ENCODE measurements at places on chromosomes 5 and 9.
A peak's percentile ranks its signal among the peaks of the same experiment; 100 is the strongest.

- DNase-seq, result no peak
Observed at GRCh38 chr9:121620777-121621449, 30.5 kb upstream of the DAB2IP start.

- DNase-seq, result no peak
Observed at GRCh38 chr9:108434502-108434901, 421.3 kb downstream of the ACTL7B start.

DNA sequence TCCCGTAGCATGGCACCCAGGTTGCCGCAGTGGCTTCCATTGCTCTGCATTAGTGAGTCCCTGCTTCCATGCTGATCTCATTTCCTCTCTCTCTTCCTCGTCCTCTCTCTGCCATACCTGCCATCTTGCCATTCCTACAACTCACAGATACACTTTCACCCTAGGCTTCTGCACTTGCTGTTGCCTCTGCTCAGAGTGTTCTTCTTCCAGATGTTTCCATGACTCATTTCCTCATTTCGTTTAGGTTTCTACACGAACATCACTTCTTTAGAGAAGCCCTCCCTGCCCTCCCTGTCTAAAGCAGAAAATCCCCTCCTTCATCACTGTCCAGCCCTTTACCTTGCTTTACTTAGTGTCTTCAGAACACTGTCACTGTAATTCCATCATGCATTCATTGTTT, 115.2 kb upstream of the WWC1 start:
- DNase-seq, result no peak

- DNase-seq, result no peak
Observed at GRCh38 chr5:156361436-156362109, 34.6 kb downstream of the SGCD start.

DNA sequence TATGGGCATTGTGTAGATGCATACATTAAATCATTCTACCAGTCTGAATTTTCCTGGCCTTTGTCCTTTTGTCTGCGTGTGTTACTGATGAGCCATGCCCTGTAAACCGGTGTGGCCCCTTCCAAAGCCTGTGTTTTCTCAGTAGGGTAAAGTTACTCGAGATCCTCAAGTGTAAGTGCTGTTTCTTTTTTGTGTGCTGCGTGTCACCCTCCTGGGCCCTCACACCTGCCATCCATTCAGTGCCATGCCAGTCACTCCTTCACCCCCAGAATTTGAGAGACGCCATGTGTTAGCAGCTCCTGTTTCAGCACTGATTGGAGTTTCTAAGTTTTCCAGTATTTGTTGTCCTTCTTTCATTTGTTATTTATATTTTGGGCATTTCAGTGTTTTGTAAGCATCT, 288.2 kb downstream of the FANCC start:
- no peak for DNase-seq

- DNase-seq, result no peak
Observed at GRCh38 chr5:170497311-170498038, 6.3 kb upstream of the KCNIP1 start.

- no peak for DNase-seq
Observed at GRCh38 chr5:14773588-14773987, 98.0 kb downstream of the ANKH start.

DNA sequence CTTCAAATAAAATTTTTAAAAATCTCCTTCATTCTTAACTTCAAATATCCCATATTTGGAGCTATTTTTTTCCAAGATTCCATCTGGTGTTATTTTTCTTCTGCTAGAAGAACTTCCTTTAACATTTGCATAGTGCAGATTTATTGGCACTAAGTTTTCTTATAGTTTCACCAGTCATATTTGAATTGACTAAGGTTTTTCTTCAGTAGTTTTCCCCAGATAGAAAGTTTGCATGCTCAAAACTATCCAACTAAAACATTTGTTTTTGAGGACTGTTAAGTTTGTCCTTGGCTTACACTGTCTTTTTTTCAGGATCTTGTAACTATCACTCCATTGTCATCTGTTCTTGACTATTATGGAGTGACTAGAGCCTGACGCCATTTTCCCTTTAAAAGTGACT, 606.7 kb downstream of the TAF11L14 start:
- DNase-seq, result no peak

DNA sequence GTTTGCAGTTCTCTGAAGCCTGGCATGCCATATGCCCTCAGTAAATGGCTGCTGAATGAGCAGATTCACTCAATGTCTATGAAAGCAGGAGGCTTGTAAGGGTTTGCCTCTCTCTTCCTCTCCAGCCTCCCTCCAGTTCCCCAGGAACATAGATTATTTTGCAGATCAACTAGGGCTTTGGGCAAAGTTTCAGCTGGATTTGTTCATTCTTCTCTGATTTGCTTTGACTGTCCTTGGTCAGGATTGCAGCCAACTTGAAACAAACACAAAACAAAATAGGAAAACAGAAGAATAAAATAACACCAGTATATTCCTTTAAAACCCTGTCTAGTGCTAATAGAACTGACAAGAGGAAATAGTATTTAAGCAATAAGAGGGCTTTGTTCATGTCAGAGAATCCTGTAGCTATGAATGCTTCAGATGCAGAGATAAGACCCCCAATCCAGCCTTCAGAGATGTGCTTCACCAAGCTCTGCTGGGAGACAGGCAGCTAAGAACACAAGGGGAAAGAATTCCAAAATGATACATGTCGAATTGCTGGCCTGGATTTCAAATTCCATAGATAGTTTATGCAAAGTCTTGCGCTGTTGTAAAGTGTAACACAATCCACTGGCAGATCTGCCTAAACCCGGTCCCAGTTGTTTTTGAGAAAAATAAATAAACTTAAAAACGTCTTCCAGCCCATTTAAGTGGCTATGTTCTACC, 174.3 kb downstream of the PAPPA start:
- no peak for DNase-seq

- DNase-seq, result peak; percentile 21
Observed at GRCh38 chr5:107365320-107366109, 305.2 kb downstream of the EFNA5 start.

DNA sequence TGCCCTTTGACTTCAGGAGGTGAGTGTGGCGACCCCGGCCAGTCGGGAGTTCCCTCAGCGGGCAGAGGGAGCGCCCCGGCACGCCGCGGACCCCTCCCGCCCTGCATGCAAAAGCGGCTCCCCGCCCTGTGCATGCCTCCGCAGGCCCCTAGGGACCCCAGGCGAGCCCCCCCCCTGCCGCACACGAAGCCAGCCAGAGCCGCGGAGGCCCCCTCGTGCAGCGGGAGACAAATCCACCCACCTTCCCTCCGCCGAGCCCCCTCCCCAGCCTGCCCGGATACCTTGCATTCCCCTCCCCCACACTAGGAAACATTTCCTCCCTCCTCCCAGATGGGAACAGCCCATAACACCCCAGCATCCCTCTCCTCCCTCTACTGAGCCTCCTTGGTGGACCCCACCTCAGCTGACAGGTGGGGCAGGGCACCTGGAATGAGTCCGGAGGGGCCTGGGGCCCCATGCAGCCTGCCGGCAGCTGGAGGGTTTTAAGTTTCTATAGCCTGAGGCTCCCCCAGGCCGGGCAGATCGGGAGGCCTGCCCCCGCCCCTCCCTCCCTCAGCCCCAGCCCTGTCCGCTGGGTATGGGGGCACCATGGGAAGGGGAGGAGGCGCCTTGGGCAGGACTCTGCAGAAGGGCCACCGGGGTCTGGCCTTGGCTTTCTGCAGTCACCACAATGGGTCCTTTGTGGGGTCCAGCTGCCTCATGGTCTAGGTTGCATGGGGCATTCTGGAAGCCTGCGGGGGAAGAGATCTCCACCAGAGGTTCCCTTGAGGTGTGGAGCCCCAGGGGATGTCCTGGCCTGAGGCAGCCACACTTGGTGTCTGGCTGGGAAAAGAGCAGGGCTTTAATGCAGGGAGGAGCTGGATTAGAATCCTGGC, 601 bp downstream of the ERGIC1 start:
- DNase-seq, result no peak

GRCh38 chr9:19020886-19021455, 12.0 kb downstream of the SAXO1 start:
- no peak for DNase-seq

GRCh38 chr9:19431361-19432171, 22.8 kb downstream of the ACER2 start:
- no peak for DNase-seq

DNA sequence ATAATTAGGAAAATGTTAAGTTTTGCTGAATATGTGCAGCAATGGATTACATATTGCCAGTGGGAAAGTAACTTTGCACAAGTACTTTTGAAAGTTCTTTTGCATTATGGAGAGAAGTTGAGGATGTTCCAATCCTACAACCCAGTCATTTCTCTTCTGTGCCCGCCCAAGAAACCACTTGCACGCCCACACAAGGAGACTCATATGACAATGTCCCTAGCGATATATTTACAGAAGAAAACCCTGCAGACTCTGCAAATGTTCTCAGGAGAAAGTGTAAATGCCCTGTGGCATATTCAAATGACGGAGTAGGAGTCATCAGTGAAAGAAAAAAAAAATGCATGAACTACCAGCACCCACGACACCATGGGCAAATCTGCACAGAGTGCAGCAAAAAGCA, 356.5 kb downstream of the CTNND2 start:
- DNase-seq, result no peak

DNA sequence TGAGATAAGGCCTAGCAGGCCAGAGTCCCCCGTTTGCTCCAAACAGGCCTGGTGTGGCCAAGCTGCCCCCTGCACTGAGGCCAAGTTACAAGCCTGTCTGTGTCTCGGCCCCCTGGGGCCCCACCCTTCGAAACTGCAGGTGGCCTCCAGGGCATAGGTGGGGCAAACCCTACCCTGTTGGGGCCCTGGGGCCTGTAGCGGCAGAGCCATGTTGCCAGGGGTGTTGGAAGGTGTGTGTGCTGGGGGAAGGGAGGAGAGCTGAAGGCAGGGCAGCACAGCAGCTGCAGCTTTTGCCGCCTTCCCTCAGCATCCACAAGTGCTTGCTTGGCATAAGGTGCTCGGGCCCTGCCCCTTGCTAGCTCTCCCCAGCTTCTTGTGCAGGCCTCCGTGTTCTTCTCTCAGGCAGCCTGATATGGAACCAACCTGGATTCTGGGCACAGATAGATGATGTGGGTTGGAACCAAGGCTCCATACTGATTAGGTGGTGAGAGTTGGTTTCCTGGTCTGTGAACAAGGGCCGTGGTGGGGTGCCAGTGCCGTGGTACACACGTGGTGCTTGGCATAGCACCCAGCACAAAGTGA, 12.7 kb downstream of the IRF1 start:
- peak; percentile 40 for DNase-seq

DNA sequence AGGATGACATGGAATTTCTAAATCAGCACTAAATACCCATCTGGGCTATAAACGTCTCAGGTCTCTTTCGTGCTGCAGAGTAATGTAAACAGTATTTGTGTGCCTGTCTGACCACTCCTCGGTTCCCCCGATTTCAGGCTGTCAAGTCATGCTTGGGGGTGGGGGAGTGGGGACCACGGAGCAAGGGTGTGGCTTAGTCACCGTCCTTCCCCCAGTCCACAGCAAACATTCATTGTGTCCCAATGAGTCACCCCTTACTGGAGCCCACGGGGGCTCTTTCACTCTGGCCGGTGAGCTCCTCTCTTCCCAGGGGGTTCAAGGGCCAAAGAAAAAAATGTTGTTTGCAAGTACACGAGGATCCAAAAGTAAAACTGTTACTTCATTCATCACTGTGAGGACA, 72.4 kb upstream of the ICE1 start:
- DNase-seq, result no peak

GRCh38 chr5:135642488-135642870, 63.7 kb upstream of the CXCL14 start:
- no peak for DNase-seq

DNA sequence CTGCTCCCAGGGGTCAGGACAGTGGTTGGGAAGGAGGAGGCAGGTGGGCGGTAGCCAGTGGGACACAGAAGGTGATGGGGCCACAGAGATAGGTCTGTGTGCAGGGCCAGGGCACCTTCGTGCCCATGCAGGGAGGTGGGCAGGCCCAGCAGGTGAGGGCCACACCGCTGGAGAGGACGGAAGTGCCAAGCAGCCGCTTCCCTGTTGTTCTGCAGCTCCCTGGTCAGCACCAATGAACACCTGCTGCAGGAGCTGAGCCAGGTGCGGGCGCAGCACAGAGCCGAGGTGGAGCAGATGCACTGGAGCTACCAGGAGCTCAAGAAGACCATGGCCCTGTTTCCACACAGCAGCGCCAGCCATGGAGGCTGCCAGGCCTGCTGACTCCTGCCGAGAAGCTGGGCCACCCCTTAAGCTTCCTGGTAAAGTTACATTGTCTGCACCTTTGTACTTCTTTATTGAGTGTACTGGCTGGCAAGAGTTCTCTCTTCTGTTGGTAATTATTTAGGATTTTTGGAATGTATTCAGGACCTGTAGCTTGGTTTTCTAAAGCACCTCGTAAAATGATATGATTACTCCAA, 40.3 kb downstream of the TPPP start:
- no peak for DNase-seq

DNA sequence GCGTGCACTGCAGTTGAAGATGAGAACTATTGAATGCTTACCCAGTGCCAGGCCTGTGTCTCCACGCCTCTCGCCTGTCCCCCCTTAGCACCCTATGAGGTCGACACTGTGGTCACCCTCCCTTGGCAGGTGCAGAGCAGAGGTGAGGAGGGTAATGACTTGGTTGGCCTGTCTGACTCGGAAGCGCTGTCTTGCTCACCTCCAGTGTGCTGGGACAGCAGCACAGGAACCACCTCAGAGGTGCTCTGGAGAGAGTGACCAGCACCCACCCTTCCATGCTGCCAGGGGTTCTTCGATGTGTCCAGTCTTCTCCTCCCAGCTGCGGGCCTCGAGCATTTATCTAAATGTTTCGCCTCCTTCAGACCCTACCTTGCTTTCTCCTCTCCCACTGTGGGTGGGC, 178.3 kb upstream of the IRX2 start:
- no peak for DNase-seq

DNA sequence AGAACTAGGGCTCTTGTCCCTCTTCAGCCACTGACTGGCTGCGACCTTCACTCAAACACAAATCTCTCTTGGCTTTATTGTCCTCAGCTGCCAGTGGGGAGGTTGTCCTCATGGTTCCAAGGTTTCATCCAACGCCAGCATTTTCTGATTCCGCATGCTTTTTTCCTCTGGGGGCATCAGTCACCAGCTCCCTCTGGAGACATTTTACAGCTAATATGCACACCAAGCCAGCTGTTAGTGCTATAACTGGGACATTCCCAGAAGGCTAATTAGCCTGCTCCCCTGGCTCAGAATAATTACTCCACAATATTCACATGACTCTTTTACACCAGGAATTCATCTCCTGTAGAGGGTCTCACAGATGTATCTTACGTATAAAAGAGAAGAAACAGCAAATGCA, 193.6 kb upstream of the ANKRD55 start:
- DNase-seq, result no peak

GRCh38 chr5:78958672-78959445, 26.3 kb downstream of the ARSB start:
- DNase-seq, result no peak

GRCh38 chr5:38423276-38424147, 132.9 kb downstream of the LIFR start:
- no peak for DNase-seq

- no peak for DNase-seq
Observed at GRCh38 chr9:76717176-76717575, 47.1 kb upstream of the PCA3 start.

DNA sequence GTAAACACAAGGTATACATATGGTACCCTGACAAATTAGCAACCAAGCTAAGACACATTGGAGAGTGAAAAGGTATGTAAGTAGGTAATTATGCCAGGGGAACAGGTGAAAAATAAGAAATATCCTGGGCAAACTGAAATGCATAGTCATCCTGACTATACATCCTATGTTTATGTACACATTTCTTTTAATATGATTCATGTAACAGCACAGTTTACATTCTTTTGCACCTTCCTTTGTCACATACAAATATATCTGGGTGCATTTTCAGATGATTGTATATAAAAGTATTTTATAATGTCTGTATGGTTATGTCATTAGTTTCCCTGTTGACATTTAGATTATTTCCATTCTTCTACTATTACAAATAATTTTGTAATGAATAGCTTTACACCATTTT, 1146.9 kb downstream of the EFNA5 start:
- no peak for DNase-seq
